ENCODE measurements at places on chromosomes 2 and 18.

GRCh38 chr2:3463186-3463835 lies 56.0 kb downstream of the ADI1 start:
- no peak for DNase-seq

DNA sequence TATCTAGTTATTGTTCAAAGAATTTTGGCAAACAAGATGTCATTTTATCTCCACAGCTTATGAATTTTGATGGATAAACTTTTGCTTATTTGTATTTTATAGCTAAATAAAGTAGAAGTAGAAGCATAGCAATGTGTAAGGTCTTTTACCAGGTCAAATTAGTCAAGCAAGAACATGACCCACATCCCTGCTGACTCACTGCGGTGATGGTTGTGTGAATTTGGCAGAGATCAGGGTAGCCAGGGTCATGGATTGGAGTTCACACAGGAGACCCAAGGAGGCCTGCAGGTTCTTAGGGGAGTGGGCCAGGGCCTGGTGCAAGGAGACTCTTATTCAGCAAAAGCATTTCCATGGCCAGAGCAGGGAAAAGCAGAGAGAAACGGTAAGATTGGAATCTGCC lies 18.7 kb downstream of the SP140 start:
- no peak for DNase-seq

DNA sequence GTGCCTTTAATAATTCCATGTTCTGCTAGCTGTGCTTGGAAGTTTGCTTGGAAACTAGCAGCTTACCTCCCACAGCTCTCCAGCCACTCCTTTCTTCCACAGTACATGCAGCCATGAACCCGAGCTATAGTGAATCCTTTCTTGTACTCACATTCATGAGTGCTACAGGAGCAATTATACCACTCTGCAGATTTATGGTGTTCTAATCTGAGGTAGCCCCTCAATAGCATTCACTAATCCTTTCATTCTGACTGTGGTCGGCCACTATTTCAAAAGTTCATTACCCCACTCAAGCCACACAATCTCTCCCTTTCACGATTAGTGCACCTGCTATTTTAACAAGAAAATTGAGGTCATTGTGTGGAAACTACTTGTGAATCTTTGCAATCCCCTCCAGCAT lies 53.2 kb downstream of the CSRNP3 start:
- DNase-seq, result no peak

GRCh38 chr2:178066890-178067669 lies 5.5 kb downstream of the PDE11A start:
- no peak for DNase-seq

GRCh38 chr2:143728498-143728897 lies 599.3 kb downstream of the ARHGAP15 start:
- no peak for DNase-seq

DNA sequence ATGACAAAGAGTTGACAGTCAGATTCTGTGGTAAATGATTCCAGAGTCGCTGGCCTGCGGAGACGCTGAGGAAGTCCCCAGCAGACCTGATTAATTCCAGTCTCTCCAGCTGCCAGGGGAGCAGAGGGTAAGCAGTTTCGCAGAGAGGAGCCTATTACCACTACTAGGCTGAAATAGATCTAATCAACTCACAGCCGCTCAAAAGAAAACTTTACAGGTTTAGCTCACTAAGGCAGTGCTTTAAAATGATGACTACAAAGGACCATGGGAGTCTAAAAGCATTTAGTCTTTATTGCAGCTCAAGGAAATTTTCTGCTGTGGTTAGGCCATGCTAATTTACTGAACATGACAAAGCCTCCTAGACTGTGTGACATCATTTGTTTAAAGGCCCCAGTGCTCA lies 445.6 kb upstream of the POU3F3 start:
- no peak for DNase-seq

- no peak for DNase-seq
Observed at GRCh38 chr2:3290655-3291054, 87.0 kb downstream of the EIPR1 start.

- DNase-seq, result no peak
Observed at GRCh38 chr2:212408524-212408923, 130.1 kb downstream of the ERBB4 start.

DNA sequence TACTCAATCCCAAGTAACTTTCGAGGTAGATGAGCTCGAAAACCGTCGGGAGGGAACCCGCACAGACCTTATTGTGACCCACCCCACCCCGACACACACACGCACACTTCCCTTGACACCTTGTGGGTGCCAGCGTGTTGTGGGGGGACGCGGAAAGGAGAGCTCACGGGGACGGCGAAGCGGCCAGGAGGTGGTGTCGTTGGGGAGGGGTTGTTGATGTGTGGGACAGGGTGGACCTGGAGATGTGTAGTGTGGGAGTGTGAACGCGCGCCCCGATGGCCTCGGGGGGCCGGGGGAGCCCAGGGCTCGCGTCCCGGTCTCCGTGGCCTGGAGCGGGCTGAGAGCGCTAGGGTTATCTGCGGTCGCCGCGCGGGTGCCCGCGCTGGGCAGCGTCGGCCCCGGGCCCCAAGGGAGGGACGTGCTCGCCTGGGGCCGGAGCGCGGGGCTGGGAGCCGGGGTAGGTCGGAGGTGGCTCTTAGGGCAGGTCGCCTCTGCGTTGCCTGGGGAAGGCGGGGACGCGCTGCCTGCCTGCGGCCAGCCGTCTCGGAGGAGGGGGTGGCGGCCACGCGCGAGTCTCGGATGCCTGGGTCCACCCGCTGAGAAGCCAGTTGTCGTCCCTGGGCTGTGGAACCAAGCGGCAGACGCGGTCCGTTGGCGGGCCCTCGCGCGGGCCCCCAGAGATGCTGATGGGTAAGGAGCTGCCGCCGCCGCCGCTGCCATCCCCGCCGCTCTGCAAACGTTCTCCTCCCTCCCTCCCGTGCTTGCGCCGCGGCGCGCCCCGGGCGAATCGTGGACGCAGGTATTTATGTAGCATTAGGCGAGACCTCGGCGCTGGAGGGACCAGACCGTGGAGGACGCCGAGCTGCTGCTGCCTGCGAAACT lies 1.6 kb downstream of the KLHL29 start:
- DNase-seq, result no peak

DNA sequence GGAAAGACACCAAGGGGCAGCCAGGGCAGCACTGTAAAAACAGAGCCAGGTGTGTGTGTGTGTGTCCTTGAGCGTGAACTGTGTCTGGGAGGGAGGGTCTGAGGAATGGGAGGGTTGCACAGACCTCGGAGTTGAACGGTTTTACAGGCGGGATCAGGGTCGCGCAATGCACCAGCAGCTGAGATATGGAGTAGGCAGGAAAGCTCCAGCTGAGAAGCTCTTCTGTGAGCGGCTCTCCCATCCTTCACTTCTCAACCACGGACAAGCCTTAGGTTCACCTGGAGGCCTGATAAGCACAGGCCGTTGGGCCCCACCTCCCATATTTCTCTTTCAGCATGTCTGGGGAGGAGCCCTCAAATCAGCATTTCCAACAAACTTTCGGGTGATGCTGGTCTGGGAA lies 12.1 kb downstream of the SERTAD2 start:
- DNase-seq, result no peak

GRCh38 chr2:156891609-156892008 lies 365.9 kb upstream of the GALNT5 start:
- no peak for DNase-seq

- no peak for DNase-seq
Observed at GRCh38 chr2:145919477-145919876, 1399.6 kb upstream of the ZEB2 start.

DNA sequence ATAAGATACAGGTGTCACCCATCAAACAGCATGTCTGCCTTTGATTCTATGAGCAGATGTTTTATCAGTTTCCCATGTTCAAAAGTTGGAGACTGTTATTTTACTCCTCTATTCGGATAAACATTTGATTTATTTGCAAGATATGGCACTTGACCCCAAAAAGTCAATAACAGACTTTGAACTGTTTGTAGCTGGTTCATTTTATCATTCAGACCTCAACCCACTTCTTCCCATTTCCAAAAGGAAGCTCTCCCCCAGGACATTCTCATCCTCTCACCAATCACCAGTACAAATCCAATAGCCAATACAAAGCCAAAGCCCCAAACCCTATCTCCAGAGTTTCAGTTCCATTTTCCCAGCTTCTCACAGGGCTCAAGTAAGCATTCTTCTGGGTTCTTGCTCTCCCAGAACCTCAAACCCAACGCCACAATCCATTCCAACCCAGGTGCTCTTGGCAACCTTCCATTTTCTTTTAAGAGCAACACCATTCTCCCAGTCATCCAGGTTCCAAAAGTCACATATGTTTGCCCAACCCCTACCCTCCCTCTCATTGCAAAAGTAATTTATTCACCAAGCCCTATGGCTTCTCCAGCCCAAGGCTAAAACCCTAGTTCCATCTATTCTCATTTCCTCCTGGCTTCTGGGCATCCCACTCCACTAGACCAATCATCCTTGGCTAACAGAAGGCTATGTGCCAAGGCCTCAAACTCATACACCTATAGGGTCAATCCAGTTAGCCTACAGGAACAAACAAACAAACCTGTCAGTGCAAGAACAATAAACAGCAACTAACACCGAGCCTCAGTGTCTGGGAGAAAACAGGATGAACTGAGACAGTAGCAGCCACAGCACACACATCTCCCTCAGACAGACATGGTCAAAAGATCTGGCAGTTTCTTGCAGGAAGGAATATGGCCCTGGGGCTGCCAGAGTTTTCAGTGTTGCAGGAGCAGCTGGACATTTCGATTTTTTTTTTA lies 9.2 kb downstream of the ACVR1 start:
- DNase-seq, result no peak

DNA sequence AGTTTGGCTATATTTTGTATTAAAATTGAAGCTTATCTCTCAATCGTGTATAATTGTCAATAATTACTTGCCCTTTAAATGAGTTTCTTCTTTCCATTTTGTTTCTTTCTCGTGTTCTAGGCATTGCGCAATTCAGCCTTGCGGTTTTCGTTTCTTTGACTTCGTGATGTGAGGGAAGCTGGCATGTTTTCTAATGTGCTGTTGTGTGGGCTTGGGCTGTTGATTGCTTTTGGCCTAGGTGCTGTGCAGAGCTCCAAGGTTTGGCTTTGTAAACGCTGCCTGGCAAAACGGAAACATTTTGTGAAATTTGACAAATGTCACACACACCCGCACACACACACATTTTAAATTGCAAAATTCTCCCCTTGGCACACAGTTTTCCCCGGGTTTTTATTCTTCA lies 242.6 kb upstream of the TCF4 start:
- peak; percentile 75 for DNase-seq

DNA sequence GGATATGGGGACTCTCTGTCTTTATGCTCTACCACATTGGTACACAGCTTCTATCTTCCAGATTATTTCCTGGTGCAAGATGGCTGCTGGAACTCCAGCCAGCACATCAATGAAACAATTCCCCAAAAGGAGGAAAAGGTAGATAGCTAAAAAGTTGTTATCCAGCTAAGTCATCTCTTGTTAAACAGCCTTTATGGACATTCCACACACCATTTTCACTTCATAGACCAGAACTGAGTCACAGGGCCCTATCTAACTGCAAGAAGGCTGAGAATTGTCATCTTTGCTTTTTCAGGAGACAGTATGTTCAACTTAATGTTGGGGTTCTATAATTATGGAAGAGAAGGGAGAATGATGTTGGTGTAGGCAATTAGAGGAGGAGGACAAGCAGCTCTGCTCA lies 133.3 kb upstream of the NOSTRIN start:
- DNase-seq, result no peak

GRCh38 chr2:118657466-118657865 lies 190.0 kb downstream of the EN1 start:
- no peak for DNase-seq

Data from NB4 (cell line).